Pancreas (tissue), 10 donors: ENCODE measurements at places on chromosomes 11 and 22.

DNA sequence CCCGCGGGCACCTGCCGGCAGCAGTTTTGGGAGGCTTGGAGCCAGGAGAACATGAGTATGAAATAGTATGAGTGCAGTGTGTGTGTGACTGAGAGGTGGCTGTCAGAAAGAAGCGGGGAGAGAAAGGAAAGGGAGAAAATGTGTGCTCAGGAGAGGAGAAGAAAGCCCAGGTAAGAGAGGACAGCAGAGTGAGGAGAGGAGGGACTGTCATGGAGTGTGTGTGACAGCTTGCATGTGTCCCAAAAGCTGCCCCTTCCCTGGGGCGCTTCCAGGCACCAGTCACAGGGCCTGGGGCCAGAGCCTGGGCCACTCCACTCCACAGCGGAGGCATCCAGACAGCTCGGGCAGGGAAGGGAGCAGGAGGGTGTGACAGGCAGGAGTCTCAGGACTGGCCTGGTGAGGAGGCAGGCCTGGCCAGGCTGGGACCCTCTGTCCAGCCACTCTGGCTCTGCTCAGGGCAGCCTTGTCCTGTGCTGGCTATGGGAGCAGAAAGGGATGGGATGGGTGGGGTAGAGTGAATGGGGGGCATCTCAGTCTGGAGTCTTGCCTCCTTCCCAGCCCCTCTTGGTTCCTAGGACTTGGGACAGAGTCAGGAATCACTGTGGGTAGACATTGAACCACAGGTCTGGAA, 949 bp downstream of the MMP11 start:
- peak; percentile 43 for DNase-seq

- DNase-seq = no peak
These were observed 6.4 kb downstream of the DRD2 start for GRCh38 chr11:113468726-113469345.

DNA sequence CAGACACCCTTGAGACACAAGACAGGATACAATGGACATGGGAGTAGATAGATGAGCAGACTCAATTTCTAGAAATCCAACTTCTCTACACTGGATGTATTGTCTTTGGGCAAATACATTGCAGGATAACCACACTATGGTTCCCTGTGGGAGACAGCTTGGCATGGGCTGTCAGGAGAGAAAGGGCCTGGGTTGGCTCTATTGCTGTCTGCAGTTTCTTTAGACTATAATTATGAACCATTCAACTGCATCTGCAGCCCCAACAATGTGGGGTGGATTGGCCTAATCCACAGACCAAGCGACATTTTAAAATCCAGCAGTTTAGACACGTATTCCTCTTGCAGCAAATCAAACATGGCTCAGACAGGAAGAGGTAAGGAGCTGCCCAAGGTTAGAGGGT, 60.3 kb downstream of the ETS1 start:
- DNase-seq = no peak

- no peak for DNase-seq
These were observed 264.0 kb downstream of the ETS1 start for GRCh38 chr11:128323381-128323780.

- DNase-seq = no peak
These were observed 29.0 kb downstream of the RTN4R start for GRCh38 chr22:20238901-20239675.
